NB4 (cell line): ENCODE measurements at places on chromosomes 2 and 18.

DNA sequence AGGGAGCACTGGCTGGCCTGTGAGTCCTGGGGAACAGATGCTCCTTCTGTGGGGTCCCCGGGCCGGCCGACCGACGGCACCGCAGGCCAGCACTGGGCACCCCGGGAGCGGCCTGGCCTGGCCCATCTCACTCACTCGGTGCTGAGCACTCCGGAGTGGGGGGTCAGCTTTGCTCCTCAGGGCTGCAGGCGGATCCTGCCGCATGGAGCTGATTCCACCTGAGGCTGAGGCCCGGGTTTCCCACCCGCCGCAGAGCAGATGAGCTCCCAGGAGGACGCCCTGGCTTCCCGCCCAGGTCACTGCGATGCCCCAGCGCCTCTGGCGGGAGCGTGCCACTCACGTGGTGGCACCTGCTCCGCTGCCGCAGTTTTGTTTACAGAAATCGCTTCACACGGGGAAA lies 418.6 kb downstream of the GALR1 start:
- DNase-seq = no peak

GRCh38 chr2:213868526-213868925 lies 542.3 kb upstream of the VWC2L start:
- no peak for DNase-seq

DNA sequence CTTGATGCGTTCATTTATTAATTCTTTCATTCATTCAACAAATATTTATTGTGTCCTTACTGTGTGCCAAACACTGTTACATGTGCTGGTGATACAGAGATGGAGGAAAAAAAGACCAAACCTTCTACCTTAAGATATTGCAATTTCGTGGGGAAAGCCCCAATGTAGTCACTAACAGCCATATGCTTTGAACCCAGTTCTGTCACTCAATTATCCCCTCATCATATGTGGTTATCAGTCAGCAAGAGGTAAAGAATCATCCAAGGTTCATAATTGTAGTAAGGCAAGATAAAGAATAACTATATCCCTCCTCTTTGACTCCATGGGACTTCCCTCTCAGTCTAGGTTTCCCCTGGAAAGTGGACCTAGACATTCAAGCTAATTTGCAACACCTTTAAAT lies 1185.6 kb upstream of the CELF4 start:
- no peak for DNase-seq

- no peak for DNase-seq
Observed at GRCh38 chr2:138581909-138582308, 80.3 kb downstream of the SPOPL start.

GRCh38 chr2:226693521-226693920 lies 106.1 kb downstream of the IRS1 start:
- peak; percentile 11 for DNase-seq

GRCh38 chr2:214014551-214015220 lies 396.2 kb upstream of the VWC2L start:
- DNase-seq = no peak

DNA sequence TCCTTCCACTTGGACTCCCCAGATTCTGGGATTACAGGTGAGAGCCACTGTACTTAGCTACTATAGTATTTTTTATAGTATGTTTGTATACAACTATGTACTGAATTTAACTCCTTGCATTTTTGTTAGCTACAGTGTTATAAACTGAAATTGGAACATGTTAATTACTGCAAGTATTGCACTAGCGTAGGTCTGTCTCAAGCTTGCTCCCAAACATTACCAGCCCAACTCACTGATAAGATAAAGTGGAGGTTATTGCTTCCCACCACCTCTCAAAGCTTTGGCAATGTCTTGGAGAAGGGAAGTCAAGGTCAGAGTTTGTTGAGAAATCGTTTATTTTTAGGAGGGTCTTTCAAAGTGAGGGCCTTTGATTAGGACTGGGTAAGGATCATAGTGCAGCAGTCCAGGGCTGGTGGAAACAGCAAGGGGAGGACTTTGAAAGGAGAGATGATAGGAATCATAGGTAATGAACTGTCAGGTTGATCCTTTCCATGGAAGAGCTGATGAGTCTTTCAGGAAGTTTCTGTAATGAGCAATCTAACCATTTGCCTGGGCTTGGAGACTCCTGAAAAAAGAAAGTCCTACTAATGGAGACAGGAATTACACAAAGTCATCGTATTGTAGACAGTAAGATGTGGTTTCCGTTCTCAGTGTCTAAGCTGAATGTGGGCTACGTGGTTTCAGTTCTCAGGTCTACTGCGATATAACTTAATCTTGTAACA lies 257.1 kb downstream of the MYO3B start:
- no peak for DNase-seq

DNA sequence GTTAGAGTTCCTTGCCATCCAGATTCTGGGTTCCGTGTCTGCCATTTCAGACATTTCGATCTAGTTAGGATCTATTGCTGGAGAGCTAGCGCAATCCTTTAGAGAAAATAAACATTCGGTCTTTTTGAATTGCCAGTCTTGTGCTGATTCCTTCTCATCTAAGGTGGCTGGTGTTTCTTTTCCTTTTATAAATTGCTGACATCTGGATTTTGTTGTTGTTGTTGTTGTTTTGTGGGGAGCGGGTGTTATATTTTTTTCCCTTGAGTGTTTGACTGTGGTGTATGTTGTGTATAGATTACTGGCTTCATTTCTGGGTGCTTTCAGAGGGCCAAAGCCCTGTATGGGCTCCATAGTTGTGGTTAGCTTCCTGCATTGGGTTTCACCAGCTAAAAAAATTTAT lies 128.5 kb upstream of the LRP1B start:
- no peak for DNase-seq

DNA sequence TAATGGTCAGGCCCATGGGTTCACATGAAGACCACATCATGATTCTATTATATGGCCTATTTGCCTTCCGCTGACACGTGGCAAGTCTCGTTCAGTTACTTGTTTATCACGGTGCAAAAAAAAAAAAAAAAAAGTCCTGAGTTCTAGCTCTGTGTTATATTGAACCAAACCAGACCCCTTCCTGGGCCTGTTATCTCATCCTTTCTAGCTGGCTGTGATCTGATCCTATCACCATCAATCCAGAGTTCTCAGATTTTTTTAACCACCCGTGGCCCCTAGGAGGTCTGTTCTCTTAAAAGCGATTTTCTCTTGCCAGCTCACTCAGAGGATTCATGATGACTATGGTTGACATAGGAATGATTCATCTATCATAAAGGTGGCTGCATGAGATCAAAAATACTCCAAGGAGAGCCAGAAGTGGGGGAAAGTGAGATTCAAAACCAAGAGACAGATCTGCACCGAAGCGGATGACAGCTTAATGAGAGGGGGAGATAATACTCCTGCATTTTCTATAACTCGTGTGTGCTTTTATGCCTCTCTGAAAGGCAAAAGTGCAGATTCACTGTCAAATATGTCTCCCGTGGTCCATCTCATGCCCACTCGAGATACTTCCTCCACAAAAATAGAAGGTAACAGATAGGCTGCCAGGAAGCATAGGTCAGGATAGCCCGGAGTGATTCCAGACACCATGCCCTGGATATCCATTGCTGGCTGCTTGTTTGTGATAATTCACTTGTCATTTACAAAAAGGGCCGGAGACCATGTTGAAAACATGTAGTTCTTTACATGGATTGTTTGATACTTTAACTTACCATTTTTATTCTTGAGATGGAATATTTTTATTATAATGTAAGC lies 505.7 kb upstream of the KLHL29 start:
- no peak for DNase-seq

DNA sequence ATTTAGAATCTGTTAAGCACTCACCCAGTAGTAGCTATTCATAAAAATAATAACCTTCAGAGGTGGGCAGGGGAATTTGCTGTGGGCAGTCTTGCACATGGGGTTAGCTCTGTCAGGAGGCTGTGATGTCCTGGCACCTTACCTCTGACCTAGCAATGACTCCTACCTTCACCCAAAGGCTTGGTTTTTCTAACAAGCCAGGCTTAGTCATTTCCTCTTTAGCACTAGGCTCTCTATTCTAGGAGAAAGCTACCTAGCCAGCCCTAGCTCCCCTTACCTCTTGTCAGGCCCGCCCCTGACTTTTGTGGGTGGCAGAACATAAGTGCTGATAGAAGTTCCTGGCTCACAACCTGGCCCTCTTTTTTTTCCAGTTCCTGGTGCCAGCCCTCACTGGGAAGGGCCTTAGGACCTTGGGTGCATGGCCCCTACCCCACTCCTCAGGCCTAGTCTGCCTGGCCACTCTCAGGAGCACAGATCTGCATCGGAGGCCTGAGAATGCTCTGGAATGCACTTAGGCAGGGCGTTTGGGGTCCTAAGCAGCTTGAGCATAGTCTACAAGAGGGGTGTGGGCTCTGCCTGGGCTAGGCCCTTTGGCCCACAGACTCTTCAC lies 17.7 kb downstream of the CPLX4 start:
- DNase-seq = no peak

GRCh38 chr2:38277245-38278116 lies 99.6 kb downstream of the ATL2 start:
- no peak for DNase-seq

DNA sequence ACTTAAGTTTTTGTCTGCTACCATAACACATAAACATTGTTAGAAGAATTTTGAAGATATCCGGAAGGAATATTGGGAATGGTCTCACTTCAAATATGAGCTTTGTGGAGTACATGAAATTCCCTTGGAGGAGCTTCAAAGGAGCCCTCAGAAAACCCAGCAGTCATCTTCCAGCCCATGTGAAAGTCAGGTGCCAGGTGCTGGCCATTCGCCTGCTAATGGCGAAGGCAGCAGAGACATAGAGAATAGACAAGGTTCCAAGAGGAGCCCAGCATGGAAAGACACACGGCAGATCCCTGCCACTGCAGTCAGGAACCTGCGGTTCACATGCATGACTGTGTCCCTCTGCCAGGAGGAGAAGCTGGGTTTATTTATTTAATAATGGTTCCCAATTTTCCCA lies 40.0 kb upstream of the EPG5 start:
- DNase-seq = no peak

GRCh38 chr2:10623776-10624175 lies 66.0 kb downstream of the NOL10 start:
- no peak for DNase-seq

DNA sequence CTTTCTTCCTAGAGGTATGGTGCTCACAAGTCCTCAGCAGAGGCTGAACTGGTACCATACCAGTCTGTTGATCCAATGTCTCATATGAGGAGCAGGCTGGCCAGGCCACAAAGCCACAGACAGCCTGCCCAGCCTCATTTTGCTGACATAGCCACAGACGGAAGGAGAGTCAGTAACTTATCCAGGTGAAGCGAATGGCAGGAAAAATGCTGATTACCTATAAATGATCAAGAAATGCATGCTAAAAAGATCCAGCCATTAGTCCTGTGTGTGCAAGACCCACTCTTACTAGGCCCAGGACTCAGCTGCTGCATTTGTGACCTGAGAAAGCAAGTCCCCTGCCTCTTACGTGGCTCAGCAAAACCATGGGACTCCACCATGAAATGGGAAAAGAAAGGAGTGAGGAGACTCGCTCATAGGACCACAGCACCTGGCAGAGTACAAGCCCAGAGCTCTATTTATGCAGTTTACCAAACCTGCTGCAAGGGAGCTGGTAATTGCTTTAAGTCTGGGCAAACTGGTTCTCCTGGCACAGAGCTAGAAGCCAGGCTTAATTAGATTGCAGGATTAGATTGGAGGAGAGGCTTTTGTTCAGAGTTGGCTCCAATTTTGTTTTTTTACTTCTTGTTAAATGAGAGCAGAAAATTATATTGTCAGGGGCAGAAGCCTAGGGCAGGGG lies 19.0 kb downstream of the RHOB start:
- DNase-seq = no peak

GRCh38 chr2:157172866-157173578 lies 84.5 kb upstream of the GALNT5 start:
- DNase-seq = no peak

DNA sequence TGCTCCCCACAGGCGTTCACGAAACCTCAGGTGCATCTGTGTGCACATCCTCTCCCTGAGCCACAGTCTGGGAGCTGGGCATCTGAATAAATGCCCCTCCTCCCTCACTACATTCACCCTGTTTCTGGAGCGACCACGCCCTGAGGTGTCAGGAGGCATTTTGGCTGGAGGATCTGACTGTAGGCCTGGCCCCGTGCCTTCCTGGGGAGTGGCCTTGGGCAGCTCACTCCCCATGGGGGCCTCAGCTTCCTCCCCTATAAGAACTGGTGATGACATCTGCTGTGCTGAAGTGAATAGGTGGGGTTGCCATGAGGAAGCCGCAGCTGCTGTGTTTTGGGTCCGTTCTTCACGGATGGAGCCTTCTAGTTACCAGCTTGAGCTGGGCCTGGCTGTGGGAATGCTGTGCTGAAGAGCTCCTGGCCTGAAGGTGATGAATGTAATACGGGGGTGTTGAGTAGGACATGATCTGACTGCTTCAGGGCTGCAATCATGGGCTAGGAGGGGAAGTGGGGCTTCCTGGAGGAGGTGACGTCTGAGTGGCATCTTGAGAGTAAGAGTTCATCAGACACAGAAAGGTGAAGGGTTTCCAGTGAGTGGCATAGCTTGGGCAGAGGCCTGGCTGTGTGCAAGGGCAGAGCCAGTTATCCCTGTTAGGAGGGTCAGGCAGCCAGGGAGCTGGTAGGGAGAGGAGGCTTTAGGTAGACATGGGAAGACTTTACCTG lies 58.2 kb downstream of the GLI2 start:
- DNase-seq = no peak

DNA sequence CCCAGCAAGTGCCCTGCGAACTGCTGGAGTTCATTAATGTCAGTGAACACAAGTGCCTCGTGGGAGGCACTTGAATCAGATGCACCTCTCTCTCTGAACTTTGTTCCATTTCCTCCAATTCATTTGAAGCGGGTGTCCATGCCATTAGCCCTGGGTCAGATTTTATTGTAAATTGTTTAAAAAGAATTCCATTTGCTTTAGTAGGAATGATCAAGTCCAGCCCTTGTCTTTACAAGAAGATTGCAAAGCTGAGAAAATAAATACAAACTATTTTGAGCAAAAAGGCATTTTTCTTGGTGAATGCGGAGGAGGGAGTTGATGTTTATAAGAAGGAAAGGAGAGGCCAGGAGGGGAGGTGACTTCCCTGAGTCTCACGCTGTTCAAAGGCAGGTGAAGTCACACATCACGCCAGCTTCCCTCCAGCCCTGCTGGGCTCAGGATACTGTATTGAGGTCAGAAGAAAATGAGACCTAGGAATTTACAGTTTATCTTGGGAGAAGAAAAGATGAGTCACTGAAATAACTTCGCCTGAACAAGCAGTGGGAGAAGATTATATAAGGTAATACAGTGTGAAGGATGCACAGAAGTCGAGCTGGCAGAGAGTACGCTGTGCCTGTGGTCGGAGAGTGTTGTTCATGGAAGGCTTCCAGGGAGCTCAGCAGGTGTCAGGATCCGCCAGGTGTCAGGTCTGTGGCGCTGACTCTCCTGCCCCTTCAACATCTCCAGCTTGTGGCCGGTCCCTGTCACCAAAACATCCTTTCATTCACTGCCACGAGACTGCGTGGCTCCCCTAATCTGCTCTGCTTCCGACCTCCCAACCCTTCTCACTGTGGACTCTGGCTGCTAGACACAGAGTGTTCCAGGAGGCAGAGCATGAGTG lies 36.5 kb downstream of the EFR3B start:
- no peak for DNase-seq

- no peak for DNase-seq
Observed at GRCh38 chr18:24272229-24272525, 125.4 kb downstream of the OSBPL1A start.

GRCh38 chr2:124563426-124563825 lies 538.3 kb downstream of the CNTNAP5 start:
- peak; percentile 2 for DNase-seq
